ENCODE measurements at places on chromosomes 7 and 10.

GRCh38 chr10:119222537-119222936 lies 15.2 kb downstream of the GRK5 start:
- no peak for DNase-seq

- no peak for DNase-seq
Observed at GRCh38 chr7:157495594-157495993, 158.8 kb downstream of the DNAJB6 start.

- DNase-seq = no peak
Observed at GRCh38 chr10:42769673-42770072, 12.9 kb upstream of the BMS1 start.

GRCh38 chr10:80199828-80200227 lies 5.5 kb downstream of the ANXA11 start:
- DNase-seq = no peak

DNA sequence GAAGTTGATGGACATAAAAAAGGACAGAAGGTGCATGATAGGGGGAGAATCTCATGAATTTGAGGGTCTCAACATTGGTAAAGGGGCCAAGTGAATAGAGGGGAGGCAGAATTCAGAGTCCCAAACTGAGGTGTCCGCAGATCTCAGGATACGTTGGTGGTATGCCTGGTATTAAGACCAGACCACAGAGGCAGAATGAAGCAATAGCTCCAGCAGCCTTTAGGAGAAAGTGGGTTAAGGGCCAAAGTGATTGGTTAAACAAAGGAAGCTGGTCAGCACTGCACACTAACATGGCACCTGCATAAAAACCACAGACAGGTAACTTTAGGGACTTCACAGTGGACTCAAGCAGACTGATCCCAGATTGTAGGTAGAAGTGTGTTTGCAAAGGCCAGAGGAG lies 37.5 kb downstream of the MEST start:
- DNase-seq = no peak

DNA sequence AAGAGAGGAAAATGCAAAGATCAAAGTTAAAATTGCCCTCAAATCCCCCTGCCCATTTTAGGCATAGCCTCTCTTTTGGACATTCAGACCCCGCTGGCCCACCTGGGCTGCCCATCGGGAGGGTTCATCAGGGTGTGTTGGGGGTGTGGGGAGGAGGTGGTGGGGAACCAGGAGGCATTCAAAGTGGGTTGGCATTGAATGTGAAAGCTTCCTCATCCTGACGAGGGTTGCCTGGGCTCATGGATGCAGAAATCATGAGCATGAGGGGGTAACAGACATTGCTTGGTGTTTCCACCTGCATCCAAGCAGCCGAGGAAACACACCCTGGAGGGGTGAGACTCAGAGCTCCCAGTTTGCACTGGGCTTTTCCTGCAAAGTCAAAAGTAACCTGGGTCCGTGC lies 20.6 kb downstream of the BTBD16 start:
- no peak for DNase-seq

DNA sequence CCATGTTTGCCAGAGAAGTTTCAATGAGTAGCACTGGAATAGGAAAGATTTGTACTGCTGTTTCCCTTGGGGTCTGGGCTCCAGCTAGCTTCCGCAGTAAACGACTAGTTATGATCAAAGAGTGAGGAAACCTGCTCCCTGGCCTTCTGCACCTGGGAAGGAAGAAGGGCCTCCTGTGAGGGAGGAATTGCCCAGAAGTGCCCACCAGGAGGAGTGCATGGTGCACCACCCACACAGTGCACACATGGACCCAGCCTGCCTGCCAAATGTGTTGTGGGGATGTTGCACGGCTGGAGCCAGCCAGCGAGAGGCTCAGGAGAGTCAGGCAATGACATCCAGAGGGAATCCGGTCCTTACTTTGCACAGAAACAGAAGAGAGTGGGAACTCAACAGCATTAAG lies 27.0 kb upstream of the FAM107B start:
- no peak for DNase-seq

DNA sequence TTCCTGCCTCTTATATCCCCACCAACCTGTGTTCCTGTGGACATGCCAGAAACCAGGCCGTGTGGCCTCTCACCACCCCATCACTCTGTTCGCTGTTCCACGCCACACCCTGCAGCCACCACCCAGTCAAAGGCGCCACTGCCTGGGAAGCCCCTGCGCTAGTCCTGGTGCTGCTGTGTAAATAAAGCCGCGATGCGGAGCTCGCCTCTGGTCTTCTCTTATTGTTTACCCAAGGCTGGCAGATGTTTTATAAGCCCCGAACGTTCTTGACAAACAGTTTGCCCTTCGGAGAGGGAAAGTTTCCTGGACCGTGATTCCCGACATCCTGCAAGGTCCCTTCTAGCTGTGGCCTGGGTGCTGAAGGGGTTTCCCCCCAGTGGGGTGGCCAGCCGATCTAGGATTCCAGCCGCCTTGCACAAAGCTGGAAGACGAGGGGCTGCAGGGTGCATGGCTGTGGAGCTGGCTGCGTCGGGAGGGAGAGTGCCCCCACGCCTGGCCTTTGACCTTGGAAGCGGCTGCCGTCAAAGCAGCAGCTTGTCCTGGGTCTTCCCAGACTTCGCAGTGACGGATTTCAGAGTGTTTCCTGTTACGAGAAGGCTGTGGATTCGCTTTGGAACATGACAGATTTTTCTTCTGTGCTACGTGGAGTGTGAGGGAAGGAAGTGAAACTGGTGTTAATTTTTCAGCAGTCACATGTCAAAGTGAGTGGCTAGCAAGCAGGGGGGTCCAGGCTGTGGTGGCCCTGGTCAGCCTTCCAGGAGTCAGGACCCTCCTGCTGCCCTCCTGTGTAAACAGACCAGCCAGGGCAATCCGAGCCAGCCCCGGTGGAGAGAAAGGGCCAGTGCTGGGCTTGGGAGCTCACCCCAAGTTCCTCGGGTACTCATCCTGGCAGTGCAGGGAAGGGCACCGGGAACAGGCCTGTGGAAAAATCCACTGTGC lies 61.6 kb downstream of the LHPP start:
- DNase-seq = no peak

- DNase-seq = no peak
Observed at GRCh38 chr7:43768887-43769272, 10.4 kb downstream of the BLVRA start.

GRCh38 chr7:128032605-128033235 lies 1.5 kb upstream of the LRRC4 start:
- DNase-seq = no peak

- DNase-seq = no peak
Observed at GRCh38 chr10:78768876-78769275, 299.9 kb upstream of the ZMIZ1 start.

DNA sequence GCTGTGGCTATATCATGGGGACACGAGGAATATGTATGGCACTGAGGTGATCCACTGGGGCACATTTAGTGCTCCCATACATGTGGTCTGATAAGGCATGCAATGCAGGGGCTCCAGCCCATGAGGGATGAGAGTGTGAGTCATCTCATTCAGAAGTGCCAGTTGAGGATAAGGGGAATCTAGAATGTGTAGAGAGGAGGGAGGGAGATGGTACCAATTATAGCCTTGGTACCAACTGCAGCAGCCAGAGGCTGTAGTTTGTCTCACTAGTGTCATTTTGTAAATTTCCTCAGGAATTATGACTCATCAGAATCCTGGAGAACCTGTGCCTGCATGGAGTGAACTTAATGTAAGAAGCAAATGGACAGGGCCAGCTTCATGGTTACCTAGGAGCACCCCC lies 46.2 kb downstream of the LAMB4 start:
- no peak for DNase-seq

DNA sequence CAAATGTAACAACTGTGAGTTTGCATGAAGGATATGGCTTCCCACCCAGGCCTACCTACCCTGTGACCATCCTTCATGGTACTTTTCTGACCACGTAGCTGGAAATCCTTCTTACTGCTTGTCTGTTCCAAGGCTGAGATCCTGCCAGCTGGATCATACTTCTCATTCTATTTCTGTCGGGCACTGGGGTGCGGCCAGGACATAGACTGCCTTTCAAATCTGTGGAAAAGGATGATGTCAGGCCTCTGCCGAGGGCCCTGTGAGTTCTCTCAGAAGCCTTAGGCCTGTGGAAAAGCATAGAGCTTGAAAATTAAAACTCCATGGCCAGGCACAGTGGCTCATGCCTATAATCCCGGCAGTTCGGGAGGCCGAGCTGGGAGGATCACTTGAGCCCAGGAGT lies 10.0 kb downstream of the VWC2 start:
- DNase-seq = no peak

GRCh38 chr10:97771055-97771891 lies 526 bp downstream of the SFRP5 start:
- DNase-seq = no peak

GRCh38 chr10:89550509-89550908 lies 15.1 kb upstream of the SLC16A12 start:
- no peak for DNase-seq

GRCh38 chr10:36738738-36739431 lies 386.5 kb upstream of the ANKRD30A start:
- DNase-seq = no peak

- no peak for DNase-seq
Observed at GRCh38 chr10:124619802-124620490, 124.2 kb downstream of the FAM53B start.

DNA sequence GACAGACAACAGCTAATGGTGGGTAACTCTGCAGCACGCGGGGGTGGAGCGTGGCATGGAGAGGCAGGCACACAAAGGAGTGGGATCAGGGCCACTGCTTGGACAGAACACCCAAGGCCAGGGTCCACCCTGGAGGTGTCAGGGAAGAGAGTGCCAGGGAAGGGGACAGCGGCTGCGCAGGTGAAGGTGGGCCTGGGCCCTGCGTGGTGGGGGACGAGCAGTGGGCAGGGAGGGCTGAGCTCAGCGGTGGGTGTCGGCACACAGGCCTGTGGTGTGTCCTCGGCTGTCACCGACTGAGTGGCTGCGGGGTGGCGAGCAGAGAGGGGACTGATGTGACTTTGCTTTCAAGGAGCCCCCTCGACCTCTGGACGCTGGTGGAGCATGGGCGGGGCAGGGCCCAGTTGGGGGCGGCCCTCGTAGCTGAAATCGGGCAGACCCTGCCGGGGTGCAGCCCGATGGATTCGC lies 8.4 kb upstream of the SCART1 start:
- no peak for DNase-seq

- no peak for DNase-seq
Observed at GRCh38 chr7:137772316-137772715, 74.5 kb downstream of the DGKI start.
